Common myeloid progenitor, CD34-positive (primary cell): ENCODE measurements at places on chromosomes 7 and 10.

- DNase-seq = no peak
Observed at GRCh38 chr7:124775422-124775821, 9.8 kb upstream of the GPR37 start.

DNA sequence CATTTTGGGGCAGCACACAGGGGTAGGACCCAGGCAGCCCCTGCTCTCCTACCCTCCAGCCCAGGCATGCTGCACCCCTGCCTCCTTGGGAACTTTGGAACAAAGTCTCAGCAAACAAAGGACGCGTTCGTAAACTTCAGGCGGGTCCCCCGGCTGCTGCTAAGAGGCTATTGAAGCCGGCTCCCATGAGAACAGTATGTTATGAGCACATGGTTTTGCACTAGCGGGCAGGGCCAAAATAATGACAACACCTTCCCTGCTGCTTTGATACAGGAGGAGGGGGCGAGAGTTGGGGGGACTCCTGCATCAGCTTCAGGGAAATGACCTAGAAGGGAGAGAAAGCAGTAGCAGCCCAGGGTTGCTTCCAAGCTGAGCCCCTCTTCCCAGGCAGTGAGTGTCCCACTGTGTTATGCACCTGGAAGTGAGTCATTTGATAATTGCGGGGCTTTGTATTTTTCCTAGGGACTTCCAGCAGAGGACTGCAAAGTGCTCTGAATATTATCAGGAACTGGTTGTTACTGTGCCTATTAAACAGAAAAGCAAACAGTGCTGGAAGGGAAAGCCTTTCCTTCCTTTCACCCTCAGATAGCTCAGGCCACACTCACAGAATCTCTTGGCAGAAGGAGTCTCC, 6.9 kb downstream of the ITPRIP start:
- no peak for DNase-seq

GRCh38 chr7:227926-228325, 35.6 kb downstream of the FAM20C start:
- DNase-seq = no peak

DNA sequence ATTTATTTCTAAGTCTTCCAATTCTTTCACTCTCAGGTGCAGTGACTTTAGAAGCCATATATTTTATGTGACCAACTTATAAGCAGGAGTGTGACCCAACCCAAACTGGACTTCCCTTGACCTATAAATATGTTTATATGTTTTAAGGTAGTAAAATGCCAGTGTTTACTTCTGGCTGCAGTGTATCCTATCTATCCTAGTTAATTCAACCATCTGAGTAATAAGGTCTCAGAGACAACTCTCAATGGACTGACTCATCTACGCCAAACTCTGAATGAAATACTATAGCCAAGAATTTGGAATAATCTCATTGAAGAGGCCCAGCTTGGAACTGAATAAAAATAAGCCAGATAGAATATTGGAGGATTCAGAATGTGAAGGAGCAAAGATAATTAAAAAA, 544.5 kb upstream of the SORCS1 start:
- no peak for DNase-seq

GRCh38 chr10:106107706-106108105, 1056.8 kb downstream of the SORCS1 start:
- no peak for DNase-seq
